ENCODE measurements at places on chromosomes 1 and 21.

GRCh38 chr1:180221462-180221861 is 8.6 kb upstream of the LHX4 start:
- DNase-seq, result no peak

GRCh38 chr1:110464340-110464739 is 13.4 kb downstream of the PROK1 start:
- DNase-seq, result no peak

DNA sequence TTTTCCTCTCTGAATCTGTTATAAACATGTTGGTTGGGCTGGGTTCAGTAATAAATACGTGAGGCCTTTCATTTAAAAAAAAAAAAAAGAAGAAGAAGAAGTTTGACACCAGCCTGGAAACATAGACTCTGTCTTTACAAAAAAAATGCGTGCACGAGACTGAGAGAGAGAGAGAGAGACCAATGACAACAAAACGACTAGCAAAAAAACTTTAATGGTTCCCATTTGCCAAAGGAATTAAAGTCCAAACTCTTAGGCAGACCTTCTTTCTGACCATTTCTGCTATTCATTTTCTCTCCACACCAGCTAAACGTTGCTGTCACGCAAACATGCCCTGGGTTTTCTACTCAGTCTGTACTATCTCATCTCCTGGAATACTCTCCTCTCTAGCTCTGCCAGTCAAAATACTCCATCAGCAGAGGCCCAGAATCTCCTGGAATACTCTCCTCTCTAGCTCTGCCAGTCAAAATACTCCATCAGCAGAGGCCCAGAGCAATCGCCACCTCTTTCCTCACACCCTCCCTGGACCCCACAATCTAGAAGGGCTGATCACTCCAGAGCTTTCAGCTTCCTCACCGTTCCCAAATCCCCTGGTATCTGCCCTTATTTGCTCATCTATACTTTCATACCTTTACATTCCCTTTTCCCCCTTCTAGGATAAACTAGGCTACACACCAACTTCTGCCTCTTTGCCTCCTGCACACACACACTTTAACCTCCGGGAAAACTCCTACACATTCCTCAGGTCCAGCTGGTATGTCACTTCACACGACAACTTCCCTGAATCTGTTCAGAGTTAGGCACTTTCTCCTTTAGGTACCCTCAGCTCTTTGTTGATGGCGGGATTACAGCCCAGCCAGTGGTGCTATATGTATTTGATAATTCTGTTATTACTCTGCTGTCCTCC is 100.0 kb downstream of the CDC7 start:
- peak; percentile 10 for DNase-seq

DNA sequence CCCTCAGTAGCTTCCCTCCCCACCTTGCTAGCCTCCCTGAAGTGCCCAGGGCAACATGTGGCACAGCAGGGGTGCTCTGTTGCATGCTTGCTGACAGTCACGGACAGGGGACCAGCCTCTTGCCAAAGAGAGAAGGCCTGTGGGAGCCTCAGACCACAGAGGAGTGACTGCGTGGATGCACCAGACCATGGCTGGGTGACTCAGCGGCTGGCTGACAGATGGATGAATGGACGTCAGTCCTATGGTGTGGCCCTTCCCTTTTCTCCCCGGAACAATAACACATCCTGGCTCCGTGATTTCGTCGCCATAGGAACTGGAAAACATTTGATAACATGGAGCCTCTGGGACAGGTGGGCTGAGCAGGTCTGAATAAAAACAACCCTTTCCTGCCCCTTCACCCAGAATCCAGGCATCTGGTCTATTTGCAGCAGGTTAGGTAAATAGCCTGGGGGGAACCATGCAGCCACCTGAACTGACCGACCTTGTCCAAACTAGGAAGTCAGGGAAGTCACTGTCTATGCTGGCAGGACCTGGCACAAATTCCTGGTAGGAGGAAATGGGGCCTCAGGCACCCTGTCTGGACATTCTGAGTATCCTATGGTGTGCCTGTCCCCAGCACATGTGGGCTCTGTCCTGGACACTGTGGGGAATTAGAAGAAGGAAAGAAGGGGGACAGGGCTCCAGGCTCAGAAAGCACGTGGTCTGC is 53.3 kb downstream of the NENF start:
- DNase-seq, result peak; percentile 100

DNA sequence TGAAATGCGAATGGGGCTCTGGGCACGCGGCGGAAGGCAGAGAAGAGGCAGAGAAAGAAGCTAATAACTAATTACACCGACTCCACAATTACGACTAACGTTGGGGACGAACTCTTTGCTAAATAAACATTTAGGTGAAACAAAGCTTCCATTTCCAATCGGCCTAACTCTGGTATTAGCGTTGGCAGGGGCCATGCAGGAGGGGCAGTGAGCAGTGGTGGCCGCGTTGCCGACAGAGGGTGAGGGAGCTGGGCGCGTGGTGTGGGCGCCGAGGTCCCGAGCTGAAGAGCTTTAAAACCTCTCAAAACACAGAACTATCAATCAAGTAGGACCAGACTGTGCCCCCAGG is 553 bp upstream of the NDUFV3 start:
- no peak for DNase-seq

Measured in RCC 7860 (cell line).